ENCODE measurements at places on chromosomes 6 and 20.
A peak's percentile ranks its signal among the peaks of the same experiment; 100 is the strongest.

DNA sequence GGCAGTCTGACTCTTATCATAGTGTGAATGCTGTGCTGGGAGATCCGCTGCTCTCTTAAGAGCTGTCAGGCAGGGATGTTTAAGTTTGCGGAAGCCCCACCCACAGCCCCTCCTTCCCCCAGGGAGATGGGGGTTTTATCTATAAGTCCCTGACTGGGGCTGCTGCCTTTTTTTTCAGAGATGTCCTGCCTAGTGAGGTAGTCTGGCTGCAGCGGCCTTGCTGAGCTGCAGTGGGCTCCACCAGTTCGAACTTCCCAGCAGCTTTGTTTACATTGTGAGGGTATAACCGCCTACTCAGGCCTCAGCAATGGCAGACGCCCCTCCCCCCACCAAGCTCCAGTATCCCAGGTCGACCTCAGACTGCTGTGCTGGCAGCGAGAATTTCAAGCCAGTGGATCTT, 75.7 kb upstream of the UST start:
- DNase-seq: no peak

- DNase-seq: no peak
Observed at GRCh38 chr6:126805861-126806260, 312.6 kb upstream of the RSPO3 start.

- no peak for DNase-seq
Observed at GRCh38 chr6:38336922-38337321, 302.8 kb downstream of the BTBD9 start.

- no peak for DNase-seq
Observed at GRCh38 chr6:54059683-54060082, 51.6 kb upstream of the MLIP start.

DNA sequence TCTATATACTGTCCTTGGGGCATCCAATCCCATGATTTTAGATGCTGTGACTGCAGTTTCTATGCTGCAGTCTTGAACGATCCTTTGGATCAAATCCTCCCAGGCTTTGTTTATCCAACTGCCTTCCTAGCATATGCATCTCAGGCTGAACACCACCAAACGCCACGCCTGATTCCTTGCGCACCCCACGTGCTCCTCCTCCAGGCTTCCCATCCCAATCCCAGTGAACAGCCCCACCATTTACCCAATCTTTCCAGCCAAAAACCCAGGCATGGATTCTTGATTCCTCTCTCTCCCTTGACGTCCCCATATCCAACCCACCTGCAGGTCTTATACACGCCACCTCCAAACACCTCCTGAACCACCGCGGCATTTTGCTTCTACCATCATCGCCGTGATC, 7.8 kb downstream of the PDE10A start:
- no peak for DNase-seq

DNA sequence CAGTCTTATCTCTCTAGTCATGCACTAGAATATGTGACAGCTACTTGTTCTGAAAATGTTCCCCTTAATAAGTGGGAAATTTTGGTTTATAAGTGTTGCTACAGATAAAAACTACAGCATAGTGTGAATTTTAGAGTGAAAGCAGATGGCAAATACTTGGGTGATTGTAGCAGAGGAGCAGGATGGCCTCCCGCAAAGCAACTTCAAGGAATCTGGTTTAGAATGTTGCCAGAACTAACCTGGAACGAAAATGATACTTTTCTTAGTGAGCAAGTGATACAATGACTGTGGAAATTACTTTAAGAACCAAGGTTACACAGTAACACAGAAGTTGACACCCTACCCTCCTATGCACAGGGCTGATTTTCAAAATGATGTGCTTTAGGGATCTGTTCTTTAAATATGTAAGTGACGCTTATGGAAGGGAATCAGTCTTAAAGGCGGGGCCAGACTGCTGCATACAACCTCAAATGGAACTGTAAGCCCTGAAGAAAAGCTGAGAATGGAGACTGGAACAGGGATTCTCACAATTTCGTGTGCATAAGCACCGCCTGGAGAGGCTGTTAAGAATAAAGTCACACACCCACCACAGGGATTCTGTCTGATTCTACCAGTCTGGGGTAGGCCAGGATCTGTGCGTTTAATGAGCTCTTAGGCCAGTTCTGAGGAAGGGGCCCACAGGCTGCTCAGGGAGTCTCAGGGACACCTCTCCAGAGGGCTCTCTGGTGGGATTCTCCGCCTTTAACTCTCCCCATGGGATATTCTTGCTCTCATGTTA, 97.9 kb downstream of the FYN start:
- no peak for DNase-seq

DNA sequence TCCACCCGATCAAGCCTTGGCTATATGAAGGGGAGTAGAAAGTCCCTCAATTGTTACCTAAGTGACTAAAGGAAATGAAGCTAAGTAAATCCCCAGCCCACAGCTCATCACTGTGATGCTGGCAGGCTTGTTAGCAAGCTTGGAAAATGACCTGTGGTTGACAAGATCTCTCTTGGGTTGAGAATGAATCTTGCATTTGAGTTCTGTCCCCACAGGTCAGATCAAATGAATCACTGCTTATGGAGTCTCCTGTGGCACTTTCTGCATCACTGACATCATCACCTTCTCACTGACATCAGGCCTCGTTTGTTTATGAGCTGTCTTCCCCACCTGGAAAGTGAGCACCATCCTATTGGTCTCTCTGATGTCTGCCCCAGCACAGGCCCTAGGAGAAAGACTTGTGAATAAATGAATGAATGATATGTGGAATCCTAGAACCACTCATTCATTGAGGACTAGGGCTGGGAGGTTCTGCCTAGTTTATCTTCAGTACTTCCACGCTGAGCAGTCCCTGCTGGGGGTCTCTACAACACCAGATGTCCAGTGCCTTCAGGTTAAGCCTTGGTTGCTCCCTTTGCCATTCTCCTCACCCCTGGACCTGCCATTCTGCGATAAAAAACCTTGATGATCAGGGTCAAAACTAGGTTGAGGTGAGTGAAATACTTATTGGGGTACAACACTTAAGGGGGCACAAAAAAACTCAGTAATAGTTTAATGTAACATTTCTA, 318.4 kb upstream of the MOCS1 start:
- DNase-seq: no peak

DNA sequence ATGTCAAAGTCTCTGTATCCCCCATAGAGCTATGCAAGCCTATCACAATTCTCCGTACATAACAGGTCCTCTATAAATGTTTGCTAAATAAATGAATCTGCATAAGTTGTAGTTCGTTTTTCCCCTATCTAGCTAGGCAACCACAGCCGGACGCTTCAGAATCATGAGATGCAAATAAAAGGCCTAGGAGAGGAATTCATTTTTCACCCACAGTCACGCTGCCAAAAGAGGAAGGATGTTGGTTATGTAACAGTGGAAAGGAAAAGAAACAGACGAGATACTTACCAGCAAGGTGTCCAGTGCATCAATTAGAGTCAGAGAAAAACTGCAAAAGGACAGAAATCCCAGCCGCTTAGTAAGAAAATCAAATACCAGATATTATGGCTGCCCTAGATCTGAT, 2.4 kb downstream of the EDEM2 start:
- no peak for DNase-seq

DNA sequence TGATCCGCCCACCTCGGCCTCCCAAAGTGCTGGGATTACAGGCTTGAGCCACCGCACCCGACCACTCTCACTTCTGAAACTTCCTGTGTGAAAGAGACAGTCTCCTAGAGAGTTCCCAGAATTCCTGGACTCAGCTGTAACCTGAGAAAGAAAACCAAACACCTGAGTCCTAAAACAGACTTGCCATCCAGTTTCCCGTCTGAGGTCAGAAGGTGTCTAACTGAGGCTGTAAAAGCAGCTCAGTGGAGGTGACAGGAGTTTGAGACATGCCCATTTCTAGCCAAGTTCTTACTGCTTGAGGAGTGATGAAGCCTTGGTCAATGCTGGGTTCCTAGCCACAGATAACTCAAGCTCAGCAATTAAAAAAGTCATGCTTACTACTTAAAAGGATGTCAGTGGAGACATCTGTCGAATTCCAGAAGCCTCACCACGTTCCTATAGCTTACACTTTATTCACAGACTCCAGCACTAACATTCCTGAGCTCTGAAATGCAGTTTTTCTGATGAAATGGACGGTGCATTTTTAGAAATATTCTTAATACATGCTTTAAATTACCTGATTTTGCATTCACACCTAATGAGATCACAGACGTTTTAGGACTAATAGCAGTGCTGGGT, 6.1 kb downstream of the UQCC2 start:
- DNase-seq: no peak

- DNase-seq: no peak
Observed at GRCh38 chr6:36119209-36119608, 11.1 kb upstream of the MAPK13 start.

DNA sequence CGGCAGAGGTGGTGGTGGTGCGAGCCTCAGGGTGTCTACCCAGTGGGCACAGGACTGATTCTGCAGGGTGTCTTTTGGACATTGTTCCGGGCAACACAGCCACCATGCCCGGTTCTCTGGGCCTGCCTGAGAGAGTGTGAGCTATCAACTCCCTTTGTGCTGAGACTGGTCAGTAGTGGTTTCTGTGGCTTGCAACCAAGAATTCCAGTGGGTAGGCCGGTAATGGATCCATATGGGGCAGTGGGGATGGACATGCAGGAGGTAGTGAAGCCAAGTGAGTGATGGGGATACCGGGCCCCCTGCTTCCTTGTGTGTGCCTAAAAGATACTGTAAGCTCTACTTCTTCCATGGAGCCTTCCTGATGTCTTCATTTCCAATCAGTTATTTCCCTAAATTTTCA, 71.0 kb downstream of the CDC5L start:
- DNase-seq: no peak

GRCh38 chr6:124029567-124029966, 225.9 kb downstream of the NKAIN2 start:
- no peak for DNase-seq

DNA sequence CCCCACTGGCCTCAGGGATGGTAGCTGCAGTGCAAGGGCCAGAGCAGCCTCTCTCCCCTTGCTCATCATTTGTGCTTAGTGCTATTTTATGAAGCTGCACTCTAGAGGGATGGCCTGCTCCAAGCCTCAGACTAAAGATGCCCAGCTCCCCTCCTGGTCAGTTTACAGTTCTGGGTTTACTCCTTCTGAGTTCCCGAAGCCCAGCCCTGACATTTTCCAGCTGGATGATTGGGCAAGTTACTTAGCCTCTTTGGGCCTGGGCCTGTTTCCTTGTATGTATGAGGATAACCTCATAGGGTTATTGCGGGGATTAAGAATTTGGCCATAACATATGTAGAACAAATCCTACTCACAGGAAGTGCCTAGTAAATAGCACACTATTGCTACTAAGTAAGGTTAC, 31.8 kb upstream of the EMILIN3 start:
- no peak for DNase-seq

DNA sequence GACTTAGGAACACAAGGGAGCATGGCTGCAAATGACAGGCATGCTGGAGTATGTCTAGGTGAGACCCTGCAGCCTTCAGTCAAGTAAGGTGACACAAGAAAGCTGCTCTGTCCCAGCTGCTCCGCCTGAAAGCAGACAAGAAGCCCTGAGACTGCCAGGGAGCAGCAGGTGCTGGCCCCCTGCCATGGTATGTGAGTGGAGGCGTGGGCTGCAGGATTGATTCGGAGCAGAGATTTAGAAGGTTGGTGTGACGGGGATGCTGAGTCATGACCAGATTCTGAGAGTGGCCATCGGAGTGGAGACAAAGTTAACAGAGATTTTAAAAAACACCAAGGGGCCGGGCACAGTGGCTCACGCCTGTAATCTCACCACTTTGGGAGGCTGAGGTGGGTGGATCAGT, 17.8 kb downstream of the LRP11 start:
- DNase-seq: peak; percentile 95

- DNase-seq: peak; percentile 92
Observed at GRCh38 chr20:36745927-36746659, at the start of gene NDRG3. Gene NDRG3, minus strand, starts transcription at chr20:36746090. Its CDS starts 24,355 bp downstream, at chr20:36721735.

- DNase-seq: no peak
Observed at GRCh38 chr6:30913721-30914075, 340 bp upstream of the VARS2 start.

DNA sequence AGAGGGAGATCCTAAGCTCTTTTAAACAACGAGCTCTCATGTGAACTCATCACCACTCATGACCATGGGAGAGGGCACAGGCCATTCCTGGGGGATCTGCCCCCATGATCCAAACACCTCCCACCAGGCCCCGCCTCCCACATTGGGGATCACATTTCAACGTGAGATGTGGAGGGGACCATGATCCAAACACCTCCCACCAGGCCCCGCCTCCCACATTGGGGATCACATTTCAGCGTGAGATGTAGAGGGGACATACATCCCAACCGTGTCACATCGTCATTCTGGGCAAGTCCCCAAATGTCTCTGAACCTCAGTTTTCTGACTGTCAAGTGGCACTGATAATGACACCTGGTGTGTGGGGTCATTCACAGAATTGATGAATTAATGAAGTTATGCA, 641.8 kb downstream of the CDH26 start:
- no peak for DNase-seq

DNA sequence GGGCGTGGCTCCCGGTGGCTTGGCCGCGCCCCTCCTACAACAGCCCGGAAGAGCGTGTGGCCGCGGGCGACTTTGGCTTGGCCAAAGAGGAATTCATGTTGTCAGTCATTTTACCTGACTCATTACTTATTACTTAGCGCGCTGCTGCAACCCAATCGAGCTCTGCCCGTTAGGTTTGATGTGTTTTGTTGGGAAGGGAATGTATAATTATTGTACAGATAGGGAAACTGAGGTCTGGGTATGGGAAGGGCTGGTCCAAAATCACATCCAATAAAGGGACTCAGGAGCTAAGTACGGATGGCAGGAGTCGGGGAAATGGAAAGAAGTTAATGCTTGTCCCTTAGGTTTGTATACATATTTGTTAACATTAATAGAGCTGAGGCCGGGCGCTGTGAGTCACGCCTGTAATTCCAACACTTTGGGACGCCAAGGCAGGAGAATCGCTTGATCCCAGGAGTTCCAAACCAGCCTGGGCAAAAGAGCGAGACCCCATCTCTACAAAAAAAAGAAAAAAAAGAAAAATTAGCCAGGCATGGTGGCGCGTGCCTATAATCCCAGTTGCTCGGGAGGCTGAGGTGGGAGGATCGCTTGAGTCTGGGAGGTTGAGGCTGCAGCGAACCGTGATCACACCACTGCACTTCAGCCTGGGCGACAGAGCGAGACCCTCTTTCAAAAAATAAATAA, 639 bp upstream of the ZNF335 start:
- peak; percentile 96 for DNase-seq

GRCh38 chr20:21315138-21315537, 12.0 kb downstream of the XRN2 start:
- DNase-seq: peak; percentile 84
